ENCODE measurements at places on chromosomes 4 and X.

DNA sequence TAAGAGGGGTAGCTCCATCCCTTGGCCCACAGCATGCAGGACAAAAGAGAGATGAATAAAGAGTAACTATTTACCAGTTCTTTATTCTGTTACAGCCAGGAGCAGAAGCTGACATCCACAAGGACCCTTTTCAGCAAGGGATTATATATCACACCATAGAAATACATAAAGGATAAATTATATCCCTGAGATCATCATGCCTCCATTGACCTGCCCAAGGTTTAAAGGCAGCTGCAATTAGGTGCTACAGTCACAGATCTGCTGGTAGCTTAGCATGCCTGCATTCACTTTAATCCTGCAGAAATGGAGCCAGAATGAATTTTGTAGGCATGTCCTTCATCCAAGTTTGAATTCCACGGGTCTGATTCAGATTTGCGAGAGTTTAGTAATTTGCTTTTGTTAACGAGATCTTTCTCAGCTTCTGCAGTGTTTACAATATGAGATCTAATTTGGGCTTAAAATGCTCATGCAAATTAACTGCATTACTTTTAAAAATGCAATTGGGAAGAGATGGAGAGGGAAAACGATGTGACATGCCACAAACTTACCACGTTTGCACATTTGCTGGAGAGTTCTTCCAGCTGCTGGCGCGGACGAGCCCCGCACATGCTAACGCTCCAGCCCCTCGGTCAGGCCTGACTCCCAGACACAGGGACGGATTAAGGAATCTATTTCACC is 327.0 kb upstream of the NOCT start:
- no peak for DNase-seq

DNA sequence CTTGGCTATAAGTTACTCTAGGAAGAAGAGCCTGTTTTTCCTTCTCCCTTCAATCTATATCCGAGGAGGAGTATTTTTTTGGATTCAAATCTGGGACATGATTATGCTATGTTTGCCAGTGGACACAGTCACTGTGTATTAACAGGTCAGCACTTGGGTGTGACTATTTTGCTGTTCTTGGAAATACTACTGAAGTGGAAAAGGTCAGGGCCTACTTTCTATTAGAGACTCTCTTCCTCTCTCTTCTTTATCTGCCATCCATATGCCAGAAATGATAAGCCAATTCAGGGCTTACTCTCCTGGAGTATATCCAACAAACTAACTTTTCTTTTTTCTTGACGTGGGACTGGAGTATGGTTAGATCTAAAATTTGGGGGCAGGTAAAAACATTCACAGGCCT is 40.5 kb downstream of the MID1IP1 start:
- DNase-seq: no peak

GRCh38 chr4:40227284-40227683 is 30.5 kb downstream of the RHOH start:
- no peak for DNase-seq

DNA sequence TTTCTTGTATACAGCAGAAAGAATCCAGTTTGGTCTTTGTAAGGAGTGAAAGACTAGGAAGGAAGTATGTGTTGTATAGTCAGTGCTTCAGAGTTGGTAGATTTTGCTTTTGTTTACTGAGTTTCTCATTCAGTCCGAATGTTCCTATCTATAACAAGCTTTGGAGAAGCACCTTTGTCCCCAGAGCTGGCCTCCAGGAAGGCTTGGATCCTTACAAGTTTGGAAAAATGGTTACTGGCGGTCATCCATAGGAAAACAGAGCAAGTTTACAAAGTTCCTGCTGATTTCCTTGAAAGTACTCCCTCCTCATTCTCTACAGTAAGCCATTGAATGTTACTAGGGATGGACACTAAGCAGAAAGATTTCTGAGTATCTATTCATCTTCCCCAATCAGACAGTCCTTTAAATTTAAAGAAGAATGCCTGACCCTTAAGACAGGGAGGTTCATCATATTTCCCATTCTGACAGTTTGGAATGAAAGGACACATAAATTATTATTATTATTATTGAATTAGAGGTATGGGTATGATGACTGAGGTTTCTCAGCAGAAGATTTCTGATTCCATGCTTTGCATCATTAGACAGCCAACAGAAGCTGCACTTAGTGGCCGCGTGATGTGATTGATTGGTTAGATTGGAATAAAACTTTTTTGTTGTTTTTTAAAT is 35.8 kb downstream of the FAT4 start:
- no peak for DNase-seq

GRCh38 chrX:1178580-1179057 is 33.8 kb downstream of the CRLF2 start:
- no peak for DNase-seq

DNA sequence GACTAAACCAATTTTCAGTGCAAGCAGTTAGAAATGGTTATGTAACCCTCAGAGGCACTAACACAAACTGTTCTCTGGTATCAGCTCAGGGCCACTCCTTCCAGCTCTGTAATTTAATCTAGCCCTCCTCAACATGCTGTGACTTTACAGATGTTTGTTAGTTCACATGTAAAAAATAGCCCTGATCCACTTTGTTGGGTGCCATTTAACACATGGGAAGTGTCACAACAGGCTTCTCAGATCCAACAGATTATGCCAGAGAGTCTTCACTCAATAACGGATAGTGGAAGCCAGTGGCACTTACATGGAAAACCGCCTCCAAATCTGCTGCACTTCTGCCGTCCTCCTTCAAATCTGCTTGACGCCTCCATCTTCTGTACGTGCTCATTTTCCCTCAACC is 51.6 kb downstream of the ATP8A1 start:
- no peak for DNase-seq

GRCh38 chrX:39196192-39197102 is 395.2 kb downstream of the MID1IP1 start:
- peak; percentile 33 for DNase-seq

DNA sequence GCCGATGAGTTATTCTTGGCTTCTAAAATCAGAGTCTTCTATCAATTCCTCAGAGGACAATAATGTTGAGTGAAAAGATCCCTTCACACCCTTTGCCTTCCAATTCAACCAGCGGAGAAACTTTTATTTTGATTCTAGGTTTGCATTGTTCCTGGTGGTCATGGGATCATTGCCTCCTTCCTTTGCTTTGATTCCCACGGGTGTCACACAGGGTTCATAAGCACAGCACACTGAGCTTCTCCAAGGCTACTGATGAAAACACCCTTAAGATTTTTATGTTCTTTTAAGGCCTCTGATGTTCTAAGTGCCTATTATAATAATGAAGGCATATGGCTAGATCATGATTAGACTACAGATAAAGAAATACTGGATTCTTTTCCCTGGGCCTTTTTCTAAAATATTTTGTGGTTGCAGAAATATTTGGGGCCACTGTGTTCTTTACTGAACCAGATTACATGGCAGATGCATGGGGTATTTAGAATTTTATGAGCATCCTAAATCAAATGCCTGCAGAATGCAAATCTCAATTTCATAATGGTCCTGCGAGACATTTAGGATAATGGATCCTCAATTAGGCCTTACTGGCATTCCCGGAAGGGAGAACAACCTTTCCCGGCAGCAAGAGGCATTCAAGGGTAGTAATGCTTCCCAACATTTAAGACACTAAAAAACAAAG is 43.9 kb upstream of the FGFBP2 start:
- no peak for DNase-seq

DNA sequence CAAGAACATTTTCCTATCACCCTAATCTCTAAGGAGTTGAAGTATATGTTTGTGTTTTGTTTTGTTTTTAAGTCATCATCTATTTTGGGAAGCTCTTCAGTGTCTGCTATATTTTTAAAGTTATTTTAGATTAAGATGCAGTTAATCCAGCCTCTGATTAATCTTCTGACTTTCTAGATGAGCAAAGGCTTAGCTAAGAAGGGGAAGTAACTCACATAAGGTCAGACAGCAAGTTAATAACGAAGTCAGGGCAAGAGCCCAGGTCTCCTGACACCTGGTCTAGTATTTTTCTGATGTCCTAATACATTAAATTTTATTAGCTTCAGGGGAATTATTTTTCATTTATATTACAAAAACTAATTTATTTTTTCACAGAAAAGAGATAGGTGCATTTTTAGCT is 168.5 kb downstream of the SOWAHB start:
- no peak for DNase-seq

GRCh38 chrX:57417827-57418226 is 131.3 kb downstream of the FAAH2 start:
- DNase-seq: no peak

- DNase-seq: no peak
Measured at GRCh38 chr4:170079981-170080380, 9.8 kb downstream of the AADAT start.

GRCh38 chrX:137847376-137847775 is 281.4 kb downstream of the ZIC3 start:
- DNase-seq: no peak

DNA sequence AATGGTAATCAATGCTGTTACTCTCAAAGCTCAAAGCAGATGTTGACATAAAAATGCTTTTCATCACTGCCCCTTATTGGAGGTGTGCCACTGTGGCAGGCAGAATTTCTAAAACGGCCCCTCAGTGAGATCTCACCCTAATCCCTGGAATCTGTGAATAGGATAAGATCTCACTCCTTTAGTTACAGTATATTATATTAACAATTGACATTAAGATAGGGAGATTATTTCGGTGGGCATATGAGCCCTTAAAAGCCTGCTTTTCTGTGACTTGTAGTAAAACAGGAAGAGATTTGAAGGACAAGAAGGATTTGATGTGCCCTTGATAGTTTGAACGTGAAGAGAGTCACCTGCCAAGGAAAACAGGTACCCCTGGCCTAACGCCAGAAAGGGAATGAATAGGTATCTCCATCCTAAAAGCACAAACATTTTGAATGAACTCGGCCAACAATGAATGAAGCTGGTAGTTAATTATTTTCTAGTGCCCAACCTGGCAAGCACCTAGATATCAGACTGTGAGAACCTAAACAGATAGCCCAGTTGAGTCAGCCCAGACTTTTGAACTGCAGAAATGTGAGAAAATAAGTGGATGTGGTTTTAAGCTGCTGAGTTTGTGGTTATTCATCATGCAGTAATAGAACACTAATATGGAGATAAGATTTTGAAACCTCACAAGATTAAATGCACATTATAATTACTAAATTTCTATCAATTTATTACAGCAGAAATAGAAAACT is 881.6 kb downstream of the PCDH18 start:
- DNase-seq: no peak

- DNase-seq: no peak
Measured at GRCh38 chr4:184722798-184723197, 11.1 kb downstream of the CENPU start.

DNA sequence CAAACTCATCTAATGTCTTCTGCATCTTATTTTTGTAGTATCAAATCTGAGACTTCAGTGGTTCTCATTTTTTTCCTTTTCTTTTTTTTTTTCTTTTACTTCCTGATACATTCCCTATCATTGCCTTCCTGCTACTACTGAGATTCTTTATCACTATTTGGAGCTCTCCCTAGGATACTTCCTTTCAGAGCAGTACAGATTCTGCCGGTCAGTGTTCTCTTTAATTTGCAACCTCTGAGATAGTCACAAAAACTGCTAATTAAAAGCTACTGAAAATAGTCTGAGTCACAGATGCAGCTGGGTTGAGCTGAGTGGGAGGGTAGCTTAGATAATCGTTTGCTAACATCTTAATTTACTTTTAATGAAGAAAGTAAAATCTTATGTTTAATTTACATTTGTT is 1279.7 kb downstream of the ARAP2 start:
- no peak for DNase-seq

DNA sequence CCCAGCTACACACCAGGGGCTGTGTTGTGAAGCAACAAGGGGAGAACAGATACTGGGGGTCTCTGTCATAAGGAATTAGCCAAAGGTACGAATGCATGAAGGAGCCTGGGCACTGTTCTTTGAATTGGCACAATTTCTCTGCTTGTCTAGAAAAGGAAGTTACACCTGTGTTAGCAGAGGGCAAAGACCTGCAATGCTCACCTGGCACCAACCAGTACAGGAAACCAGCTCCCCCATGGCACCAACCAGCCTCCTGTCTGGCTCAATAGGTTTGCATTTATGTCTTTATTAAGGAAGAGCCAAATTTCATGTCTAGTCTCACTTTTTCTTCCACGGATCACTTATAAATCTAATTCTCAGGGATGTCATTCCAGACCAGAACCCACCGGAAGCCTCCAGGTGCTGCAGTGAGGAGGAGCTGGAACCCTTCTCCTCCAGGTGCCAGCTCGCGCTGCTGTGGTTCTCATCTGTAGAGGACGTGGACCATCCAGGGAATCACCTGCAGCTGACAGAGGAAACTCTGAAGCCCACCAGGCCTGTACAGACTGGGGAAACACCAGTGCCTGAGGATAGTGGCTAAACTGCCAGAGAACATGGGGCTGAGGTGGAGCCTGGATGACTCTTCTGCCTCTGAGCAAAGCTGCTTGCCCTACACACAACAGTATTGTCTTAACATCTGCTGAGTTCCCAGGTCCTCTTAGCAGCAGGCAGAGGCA is 113.4 kb upstream of the TRIM2 start:
- DNase-seq: no peak

DNA sequence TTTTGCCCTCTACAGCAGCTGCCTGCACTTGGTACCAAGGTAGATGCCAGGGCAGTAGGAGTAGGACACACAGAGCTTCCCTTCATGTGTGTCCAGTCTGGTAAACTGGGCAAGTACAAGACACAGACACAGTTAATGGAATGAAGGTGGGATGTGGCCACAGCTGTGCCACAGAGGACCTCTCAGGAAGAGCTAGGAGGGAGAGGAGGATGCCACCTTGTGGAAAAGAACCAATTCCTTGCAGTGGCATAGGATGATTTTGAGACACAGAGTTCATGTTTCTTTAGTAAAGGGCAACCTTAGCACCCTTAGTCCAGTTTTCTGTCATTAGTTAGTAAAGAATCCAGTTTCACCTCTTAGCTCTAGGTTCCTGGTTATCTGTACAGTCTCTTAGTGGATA is 36.3 kb upstream of the TBC1D14 start:
- no peak for DNase-seq

GRCh38 chr4:114598191-114599121 is at the start of gene UGT8:
TSS of gene UGT8 (plus strand) at chr4:114598807. CDS start at chr4:114622881, 24,074 bp downstream.
- DNase-seq: no peak

DNA sequence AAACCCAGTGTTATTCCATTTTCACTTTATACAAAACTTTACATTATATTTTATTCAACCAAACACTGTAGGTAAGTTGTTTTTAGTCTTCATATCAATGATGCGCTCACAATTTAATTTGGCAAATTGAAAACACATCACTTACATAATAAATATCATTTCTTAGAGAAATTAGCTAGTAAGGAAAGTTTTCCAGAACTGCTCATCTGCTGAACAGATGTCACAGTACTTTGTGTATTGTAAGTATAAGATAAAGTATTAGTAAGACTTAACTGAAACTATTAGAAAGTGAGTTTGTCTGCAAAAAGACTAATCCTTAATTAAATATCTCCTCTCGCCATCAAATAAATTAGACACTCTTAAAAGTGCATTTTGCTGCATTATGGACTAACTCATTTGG is 108.7 kb upstream of the PACRGL start:
- DNase-seq: no peak

GRCh38 chrX:110015032-110015431 is 12.1 kb downstream of the TMEM164 start:
- DNase-seq: no peak

- DNase-seq: no peak
Measured at GRCh38 chr4:108080747-108081146, 88.0 kb downstream of the LEF1 start.

GRCh38 chr4:98473046-98473445 is 185.4 kb downstream of the TSPAN5 start:
- no peak for DNase-seq

GRCh38 chrX:2632533-2633504 is 58.3 kb upstream of the CD99 start:
- DNase-seq: no peak

GRCh38 chrX:18424482-18425198 is 768 bp upstream of the CDKL5 start:
- DNase-seq: no peak
